GM04503 (cell line): ENCODE measurements at places on chromosomes 3 and 15.
A peak's percentile ranks its signal among the peaks of the same experiment; 100 is the strongest.

DNA sequence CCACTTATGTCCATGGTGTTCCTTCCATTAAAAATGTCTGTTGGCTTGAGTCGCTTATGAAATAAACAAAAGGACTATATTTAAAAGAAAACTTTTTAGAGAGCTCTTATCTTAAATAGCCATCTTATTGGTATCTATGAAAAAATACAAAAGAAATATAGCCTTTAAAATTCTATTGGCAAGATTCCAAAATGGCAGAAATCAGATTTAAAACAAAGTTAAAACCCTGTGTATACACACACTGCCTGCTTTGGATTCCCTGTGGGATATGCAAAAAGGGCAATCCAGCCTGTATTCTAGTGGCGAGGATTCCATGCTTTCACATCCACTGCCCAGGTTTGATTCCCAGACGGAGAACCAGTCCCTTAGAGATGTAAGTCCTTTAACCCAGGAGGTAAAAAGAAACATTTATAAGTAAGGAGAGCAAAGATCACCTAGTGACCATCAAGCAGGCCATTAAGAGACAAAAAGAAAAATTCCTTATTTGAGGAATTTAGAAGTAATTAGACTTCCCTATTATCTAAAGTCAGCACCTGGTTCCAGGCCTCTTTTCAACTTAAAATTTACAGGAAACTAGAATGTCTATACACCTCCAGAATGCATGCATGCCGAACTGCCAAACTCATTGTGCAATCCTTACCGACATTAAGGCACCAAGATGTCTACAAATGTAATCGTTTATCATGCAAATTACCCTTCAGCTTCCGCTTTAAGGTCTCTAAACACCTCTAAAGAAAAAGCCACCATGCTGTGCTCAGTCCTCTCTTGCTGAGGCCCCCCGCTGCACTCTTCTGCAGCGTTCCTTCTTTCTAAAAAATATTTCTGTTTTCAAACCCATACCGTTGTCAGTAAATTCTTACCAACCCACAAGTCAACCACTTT is 69.6 kb upstream of the STRIT1 start:
- no peak for DNase-seq

- no peak for DNase-seq
These were observed 393.2 kb downstream of the ERC2 start for GRCh38 chr3:56075089-56075488.

DNA sequence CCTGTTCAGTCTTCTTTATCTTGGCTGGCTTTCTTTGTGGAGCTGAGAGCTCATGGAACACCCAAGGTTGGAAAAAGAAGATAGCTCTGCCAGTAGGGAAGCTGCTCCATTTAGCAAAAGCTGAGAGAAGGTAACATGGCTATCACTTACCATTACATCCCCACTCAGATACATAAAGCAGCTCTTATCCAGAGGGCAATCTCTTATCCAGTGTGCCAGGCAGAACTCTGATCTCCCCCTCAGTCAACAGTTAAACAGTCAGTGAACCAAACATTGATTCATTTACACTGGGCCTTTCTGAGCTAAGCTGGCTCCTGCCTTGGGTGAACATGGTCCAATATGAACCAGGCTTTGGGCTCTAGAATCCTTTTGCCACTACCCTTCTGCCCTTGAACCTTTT is 624.2 kb downstream of the NTRK3 start:
- DNase-seq: no peak

- DNase-seq: no peak
These were observed 184.5 kb downstream of the NR1D2 start for GRCh38 chr3:24129549-24129948.

GRCh38 chr15:37370941-37371340 is 270.6 kb upstream of the MEIS2 start:
- no peak for DNase-seq

GRCh38 chr3:152323834-152324233 is 55.1 kb downstream of the MBNL1 start:
- DNase-seq: no peak

- DNase-seq: no peak
These were observed 12.7 kb upstream of the TOPBP1 start for GRCh38 chr3:133674290-133674919.

- DNase-seq: no peak
These were observed at the start of gene BCHE for GRCh38 chr3:165837058-165837525. BCHE (minus strand) TSS chr3:165837423; CDS start chr3:165831033, 6,390 bp downstream.

DNA sequence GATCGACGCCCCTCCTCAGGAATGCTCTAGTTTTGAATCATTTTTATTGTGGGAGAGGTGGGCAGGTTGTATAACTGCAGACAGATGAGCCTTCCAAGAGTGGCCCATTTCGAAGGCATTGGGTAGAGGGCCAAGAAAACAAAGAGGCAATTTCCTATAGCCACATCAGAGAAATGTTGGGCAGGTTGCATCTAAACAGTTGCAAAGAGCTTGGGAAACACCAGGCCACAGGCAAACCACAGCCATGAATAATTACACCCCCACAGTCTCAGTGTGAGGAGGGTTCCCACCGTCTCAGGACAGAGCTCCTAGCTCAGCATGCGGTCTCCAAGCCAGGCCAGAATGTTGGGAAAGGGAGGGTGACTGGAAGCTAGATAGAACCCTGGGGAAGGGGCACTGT is 257.3 kb downstream of the ABHD5 start:
- DNase-seq: no peak

DNA sequence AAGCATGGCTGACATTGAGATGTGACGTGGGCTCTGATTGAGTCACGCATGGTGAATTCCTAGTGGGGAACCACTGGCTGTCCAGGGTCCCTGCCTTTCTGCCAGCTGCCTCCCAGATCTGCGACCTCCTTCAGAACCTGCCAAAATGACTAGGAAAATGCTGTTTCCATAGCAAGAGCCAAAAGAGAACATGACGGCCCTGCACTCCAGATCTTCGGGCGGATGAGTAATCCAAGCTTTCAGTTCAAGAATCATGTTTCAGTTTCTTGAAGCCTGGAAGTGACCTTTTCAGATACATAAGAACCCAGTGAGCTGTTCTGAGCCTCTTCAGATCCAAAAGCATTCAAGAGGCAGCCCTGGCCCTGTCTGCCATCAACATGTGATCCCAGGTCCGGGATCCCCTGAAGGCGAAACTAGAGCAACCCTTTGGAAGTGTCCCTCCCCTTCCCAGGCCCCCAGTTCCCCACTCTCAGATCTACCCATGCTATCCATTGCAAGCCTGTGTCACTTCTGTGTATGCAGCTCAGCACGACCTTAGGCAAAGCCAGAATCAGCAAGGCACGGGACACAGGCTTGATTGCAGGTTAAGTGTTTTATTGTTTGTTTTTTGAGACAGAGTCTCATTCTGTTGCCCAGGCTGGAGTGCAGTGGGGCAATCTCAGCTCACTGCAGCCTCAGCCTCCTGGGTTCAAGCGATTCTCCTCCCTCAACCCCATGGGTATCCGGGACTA is 19.7 kb downstream of the ANKRD63 start:
- DNase-seq: peak; percentile 21

DNA sequence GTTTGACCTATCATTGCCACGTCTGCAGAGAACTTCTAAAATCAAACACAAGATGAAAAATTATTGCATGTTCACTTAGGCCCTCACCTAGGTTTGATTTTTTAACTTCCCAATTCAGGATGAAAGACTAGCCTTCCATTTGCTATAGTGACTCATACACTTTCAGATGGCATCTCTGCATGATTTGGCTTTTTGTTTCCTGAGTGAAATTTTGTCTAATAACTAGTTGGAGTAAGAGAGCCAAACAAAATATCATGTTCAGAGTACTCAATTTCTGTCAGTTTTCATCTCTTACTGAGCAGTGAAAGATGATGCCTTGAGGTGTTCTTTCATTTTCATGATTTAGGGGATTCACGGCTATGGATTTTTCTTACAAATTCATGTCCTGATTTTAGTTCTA is 122.9 kb downstream of the NSUN3 start:
- no peak for DNase-seq

DNA sequence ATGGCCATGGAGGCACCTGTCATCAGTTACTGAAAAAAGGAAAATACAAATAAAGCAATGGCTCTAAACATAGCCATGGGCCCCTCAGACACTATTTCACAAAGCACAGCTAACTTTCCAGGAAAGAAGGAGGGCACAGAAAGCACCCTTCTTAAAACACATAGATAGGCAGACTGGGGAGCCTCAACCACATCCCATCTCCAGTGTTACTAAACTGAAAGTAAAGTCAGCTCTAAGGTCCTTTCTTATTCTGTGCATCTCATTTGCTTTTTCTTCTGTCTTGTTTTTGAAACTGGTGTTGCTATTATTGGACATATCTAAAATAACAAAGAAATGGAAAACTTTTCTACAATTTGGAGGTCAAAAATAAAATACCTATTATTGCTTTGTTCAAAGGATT is 48.2 kb upstream of the STAC start:
- DNase-seq: no peak

DNA sequence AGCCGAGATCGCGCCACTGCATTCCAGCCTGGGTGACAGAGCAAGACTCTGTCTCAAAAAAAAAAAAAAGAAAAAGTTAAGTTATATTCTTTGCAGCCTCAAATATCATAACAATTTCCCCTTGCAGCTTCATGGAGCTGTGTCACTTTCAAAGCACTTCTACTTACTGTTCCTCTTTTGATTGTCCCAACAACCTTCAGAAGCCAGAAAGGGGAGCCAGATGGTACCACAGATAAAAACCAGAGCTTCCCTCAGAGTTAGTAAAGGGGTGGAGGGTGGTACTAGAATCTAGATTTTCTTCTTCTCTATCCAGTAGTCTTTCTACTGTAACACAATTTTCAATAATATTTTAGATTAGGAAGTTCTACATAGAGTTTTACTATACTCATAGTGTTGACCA is 188.8 kb downstream of the TAFA4 start:
- no peak for DNase-seq

DNA sequence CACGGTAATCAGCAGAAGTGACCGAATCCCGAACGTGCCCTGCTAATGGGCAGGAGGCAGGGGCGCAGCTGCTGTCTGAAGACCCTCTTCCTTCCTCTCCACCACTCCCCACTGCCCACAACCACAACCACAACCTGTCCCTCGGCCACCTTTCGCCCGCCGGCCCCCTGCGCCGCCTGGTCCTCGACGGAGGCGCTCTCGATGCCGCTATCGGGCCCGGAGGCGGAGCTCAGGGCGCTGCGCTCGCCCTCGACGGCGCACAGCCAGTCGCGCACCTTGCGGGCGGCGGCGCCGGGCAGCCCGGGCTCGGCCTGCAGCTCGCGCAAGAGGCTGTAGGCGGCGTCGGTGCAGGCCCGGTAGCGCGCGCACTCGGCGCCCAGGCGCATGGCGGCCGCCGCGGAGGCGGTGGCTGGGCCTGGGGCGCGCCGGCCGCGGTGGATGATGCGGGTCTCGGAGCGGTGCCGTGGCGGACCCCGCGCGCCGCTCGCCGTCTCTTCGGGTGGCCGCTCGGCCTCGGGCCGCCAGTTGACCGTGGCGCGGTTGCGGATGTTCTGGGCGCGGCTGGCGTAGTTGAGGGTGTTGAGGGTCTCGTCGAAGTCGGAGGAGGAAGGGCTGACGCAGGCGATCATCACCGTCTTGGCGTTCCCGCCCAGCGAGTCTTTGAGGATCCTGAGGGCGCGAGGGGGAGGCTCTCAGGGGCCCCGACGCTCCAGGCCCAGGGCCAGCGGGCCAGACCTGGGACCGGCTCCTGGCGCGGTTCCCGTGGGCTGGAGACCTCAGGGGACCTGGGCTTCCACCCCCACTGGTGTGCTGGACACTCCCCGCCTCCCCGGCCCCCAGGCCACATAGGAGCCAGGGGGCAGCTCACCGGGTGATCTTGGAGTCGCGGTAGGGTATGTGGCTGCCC is 6.9 kb downstream of the KIF7 start:
- no peak for DNase-seq

- no peak for DNase-seq
These were observed 6.5 kb downstream of the BCHE start for GRCh38 chr3:165830746-165831145.

DNA sequence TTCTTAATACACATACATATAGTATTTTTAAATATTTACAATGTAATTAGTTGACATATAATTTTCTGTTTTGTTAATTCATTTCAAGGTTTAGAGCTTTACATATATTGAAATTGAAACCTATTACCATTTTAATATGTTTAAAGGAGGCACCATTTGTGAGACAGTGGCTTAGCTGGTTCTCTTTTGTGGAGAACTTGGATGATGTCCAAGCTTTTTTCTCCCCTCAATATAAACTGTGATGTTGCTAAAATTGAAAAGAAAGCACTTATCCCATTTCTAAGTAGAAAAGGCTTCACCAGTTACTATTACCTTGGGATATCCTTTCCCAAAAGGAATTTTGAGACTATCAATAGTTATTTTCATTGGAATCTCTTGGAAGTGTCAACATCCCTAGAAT is 707.2 kb downstream of the NTRK3 start:
- no peak for DNase-seq

GRCh38 chr3:120370463-120370862 is 21.3 kb upstream of the LRRC58 start:
- DNase-seq: no peak

DNA sequence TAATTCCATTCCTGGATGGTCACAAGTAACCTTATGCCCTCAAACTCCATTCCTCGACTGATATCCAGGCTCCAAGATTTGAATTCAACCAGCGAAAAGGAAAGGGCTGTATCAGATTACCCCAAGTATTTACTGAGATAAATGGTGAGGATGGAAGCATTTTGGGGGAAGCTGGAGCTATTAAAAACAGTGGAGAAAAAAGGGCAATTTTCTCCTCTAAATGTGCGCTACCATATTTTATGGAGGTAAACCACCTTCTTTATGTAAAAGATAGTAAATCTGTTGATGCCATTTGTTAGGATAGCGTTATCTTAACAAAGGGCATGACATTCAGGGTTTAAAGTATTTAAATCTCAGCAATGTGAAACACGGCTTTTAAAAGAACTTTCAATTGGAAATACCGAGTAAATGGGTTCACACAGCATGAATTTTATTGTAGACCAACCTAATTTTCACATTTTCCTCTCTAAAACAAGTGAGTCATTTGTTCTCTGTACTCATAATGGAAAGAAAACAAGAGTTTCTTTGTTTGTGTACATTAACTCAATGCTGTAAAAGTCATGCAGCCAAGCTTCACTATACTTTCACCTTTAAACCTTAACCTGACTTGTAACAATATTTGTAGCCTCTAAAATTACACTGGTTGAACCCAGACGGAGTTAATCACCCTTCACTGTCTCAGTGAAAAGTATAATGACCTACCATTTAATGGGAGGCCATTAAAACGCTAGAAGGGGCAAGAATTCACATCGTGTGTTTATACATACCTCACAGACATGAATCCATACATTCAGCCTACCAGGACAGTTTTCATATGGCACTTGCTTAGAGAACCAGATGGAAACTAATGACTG is 773.4 kb downstream of the ROBO1 start:
- DNase-seq: no peak

GRCh38 chr3:184439096-184439495 is 59.2 kb downstream of the CHRD start:
- DNase-seq: no peak

DNA sequence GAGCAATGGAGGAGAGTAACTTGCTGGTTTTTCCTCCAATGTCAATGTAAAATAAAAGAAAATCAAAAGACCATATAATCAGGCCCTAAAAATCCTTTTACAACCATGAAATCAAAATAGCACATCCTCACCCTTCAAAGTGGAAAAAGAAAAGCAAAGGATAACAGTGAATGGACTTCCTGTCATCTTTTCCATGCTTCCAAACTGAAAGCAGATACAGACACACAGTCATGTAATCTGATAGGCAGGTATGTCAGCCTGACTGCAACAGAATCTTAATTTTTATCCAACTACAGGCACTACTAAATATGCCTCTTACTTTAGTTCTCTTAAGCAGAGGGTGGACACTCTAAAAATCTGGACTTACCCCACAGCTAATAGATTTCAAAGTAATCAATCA is 27.8 kb upstream of the IGDCC4 start:
- no peak for DNase-seq

GRCh38 chr3:171347301-171348039 is 112.7 kb downstream of the TNIK start:
- DNase-seq: no peak
